ENCODE measurements at places on chromosomes 16 and 17. TPM values are rescaled to one million over a fixed set of nuclear protein-coding genes. Genes with fewer than 3 reads are reported as not detected.

GRCh38 chr16:72380283-72380682 is 208.3 kb upstream of the PMFBP1 start:
- H3K27ac ChIP-seq, result no peak overlapping the region
- H3K4me1 ChIP-seq, result no peaks in the 10 kb centered on the region
- H3K4me3 ChIP-seq, result no peak overlapping the region
- DNase-seq, result no peak

DNA sequence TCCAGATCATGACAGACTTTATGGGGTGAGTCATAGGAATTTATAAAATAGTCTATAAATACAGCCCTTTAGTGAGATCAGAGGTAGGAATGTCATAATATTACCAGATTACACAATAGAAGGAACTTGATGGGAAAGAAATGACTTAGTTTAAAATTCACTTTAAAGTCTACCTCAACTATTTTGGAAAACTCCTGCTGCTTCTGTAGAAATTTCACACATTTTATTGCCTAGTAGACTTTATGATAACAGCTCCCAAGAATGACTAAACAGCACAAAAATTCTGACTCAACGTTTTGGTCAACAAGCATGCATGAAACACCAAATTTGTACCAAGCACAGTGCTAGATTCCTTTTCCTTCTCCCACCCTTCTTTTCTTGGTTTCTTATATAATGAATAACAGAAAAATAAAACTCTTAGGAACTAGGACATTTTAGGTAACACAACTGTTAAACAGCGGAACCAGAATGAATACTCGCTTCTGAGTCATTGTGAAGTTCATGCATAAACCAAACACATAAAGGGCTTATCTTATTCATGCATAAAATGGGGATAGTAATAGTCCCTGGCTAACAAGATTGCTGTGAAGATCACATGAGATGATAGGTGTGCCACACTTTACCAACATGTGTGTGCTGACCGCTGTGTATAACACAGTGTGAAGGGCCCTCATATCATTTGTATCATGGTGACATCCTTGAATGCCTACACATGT is 243.9 kb downstream of the CDH8 start:
- DNase-seq, result no peak
- no peaks in the 10 kb centered on the region for H3K27me3 ChIP-seq
- H3K4me3 ChIP-seq, result no peak overlapping the region
- H3K36me3 ChIP-seq, result no peaks in the 10 kb centered on the region
- no peak overlapping the region for H3K27ac ChIP-seq

DNA sequence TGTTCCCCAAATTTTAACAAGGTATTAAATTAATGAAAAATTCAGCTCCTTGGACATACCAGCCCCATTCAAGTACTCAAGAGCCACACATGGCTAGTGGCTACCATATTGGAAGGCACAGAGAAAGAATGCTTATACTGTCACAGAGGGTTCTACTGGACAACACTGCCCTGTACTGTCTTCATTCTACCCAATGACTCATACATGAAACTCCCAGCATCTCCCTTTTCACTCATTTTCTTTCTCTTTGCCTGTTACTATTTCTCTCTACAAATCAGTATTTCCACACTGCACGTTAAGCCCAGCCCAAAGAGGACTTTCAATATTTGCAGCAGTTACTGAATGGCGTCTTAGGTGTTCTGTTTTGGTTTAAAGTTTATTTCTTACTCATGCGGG is 72.1 kb upstream of the RCVRN start:
- H3K36me3 ChIP-seq, result peaks cover 8% of the 10 kb centered on the region
- no peak overlapping the region for H3K27ac ChIP-seq
- DNase-seq, result no peak

GRCh38 chr16:81429045-81429521 is 15.5 kb upstream of the CMIP start:
- H3K36me3 ChIP-seq, result no peaks in the 10 kb centered on the region
- peak; percentile 37 for DNase-seq

- peaks cover 13% of the 10 kb centered on the region for H3K4me1 ChIP-seq
- DNase-seq, result no peak
- no peak overlapping the region for H3K27ac ChIP-seq
- peak overlapping the region; percentile 97 for H3K4me3 ChIP-seq
Measured at GRCh38 chr16:8798535-8799157, 1.0 kb downstream of the PMM2 start.

GRCh38 chr17:50326831-50327364 is 19.0 kb upstream of the XYLT2 start:
- H3K36me3 ChIP-seq, result no peaks in the 10 kb centered on the region
- no peak overlapping the region for H3K4me3 ChIP-seq
- H3K27ac ChIP-seq, result no peak overlapping the region
- H3K27me3 ChIP-seq, result no peaks in the 10 kb centered on the region

- H3K27me3 ChIP-seq, result no peaks in the 10 kb centered on the region
- peaks cover 32% of the 10 kb centered on the region for H3K36me3 ChIP-seq
- H3K4me3 ChIP-seq, result no peak overlapping the region
Measured at GRCh38 chr16:23394141-23394831, 58.7 kb downstream of the COG7 start.

- no peak overlapping the region for H3K27ac ChIP-seq
- H3K36me3 ChIP-seq, result peaks cover 1% of the 10 kb centered on the region
Measured at GRCh38 chr16:70468776-70469525, 14.6 kb downstream of the FCSK start.

DNA sequence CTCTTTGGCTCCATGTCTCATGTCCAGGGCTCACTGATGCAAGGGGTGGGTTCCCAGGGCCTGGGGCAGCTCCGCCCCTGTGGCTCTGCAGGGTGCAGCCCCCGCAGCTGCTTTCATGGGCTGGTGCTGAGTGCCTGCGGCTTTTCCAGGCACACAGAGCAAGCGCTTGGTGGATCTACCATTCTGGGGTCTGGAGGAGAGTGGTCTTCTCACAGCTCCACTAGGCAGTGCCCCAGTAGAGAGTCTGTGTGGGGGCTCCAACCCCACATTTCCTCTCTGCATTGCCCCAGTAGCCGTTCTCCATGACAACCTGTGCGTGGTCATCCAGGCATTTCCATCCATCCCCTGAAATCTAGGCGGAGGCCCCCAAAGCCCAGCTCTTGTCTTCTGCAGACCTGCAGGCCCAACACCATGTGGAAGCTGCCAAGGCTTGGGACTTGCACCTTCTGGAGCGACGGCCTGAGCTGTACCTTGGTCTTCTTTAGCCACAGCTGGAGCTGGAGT is 5.2 kb downstream of the IL32 start:
- DNase-seq, result no peak
- no peaks in the 10 kb centered on the region for H3K36me3 ChIP-seq
- H3K27ac ChIP-seq, result no peak overlapping the region
- no peak overlapping the region for H3K4me3 ChIP-seq

GRCh38 chr17:40342504-40343218 is 21.9 kb downstream of the GJD3 start:
- H3K4me3 ChIP-seq, result peak overlapping the region; percentile 51
- no peak for DNase-seq
- H3K27ac ChIP-seq, result peak overlapping the region; percentile 93
- no peaks in the 10 kb centered on the region for H3K27me3 ChIP-seq
- no peaks in the 10 kb centered on the region for H3K36me3 ChIP-seq
- H3K4me1 ChIP-seq, result peaks cover 26% of the 10 kb centered on the region

DLX4 gene
- 0.51 TPM for total RNA-seq

CSHL1 gene
- not detected for total RNA-seq

TPSD1 gene
- total RNA-seq, result 7.0 TPM

GPR179 gene
- total RNA-seq, result 0.31 TPM

FAM171A2 gene
- total RNA-seq, result 1.1 TPM

CLEC10A gene
- total RNA-seq, result 5.2 TPM

ALOX12B gene
- total RNA-seq, result 0.46 TPM

ASPHD1 gene
- total RNA-seq, result 4.3 TPM

EVPLL gene
- 1.1 TPM for total RNA-seq
